ENCODE measurements at places on chromosomes 13 and 19.

- no peak for DNase-seq
These were observed 1783.5 kb downstream of the SLITRK5 start for GRCh38 chr13:89454681-89455080.

DNA sequence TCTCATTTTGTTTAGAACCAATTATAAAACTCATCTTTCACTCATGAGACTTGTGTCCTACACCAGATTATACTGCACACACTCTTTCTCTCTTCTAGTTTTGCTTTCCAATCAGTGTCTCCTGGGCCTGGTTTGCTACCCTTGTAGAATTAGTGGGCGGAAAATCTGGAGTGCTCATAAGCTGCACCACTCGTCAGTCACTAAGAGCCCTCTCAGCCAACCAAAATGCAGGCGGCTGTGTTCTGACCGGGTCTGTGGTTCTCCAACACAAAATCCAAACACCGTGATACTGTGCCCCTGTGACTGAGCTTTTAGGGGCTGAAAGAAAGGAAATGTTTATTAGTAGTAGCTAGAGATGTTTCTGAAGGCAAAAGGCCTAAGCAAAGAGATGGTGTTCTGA is 83.7 kb upstream of the OBI1 start:
- DNase-seq, result no peak

- DNase-seq, result no peak
These were observed at the start of gene KMT2B for GRCh38 chr19:35717665-35718344. Gene KMT2B (plus strand): TSS chr19:35718003. CDS start chr19:35718019, 16 bp downstream.

DNA sequence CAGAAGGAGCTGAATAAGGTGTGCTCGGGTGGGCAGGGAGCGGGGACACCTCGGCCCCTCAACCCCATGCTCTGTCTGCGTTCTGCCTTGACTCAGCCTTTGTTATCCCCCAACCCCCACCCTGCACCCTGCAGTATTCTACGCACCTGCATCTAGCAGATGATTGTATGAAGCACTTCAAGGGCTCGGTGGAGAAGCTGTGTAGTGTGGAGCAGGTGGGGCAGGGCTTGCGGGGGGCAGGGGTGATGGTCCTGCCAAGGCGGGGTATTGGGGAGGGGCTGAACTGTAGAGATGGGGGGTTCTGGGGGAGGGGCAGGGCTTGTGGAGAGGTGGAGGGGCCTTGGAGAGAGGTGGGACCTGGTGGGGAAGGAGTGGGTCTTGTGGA is 6.1 kb downstream of the STXBP2 start:
- DNase-seq, result no peak

- DNase-seq, result no peak
These were observed 112.5 kb downstream of the SOX1 start for GRCh38 chr13:112179421-112179820.

DNA sequence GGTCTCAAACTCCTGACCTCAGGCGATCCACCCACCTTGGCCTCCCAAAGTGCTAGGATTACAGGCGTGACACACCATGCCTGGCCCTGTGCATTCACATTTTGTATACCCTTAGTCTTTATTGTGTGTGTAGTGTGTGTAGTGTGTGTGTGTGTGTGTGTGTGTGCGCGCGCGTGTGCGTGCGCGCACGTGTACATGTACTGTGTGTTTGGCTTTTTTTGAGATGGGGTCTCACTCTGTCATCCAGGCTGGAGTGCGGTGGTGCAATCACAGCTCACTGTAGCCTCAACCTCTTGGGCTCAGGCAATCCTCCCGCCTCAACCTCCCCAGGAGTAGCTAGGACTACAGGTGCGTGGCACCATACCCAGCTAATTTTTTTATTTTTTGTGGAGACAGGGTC is 22.1 kb downstream of the ITM2B start:
- no peak for DNase-seq

DNA sequence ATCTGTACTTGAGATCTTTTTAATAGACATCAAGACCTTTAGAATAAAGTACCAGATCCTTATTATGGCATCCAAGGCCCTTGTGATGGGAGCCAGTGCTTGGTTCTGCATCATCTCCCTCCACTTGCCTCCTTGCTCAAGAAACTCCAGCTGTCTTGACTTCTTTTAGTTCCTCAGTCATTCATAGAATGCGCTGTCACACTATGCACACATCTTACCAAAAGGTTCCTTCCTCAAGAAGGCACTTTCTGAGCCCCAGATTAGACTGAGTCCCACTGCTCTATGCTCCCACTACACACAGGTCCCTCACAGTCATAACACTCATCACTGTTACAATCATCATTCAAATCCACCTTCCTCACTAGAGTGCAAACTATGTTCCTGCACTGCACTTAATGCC is 57.8 kb upstream of the ITM2B start:
- DNase-seq, result no peak

DNA sequence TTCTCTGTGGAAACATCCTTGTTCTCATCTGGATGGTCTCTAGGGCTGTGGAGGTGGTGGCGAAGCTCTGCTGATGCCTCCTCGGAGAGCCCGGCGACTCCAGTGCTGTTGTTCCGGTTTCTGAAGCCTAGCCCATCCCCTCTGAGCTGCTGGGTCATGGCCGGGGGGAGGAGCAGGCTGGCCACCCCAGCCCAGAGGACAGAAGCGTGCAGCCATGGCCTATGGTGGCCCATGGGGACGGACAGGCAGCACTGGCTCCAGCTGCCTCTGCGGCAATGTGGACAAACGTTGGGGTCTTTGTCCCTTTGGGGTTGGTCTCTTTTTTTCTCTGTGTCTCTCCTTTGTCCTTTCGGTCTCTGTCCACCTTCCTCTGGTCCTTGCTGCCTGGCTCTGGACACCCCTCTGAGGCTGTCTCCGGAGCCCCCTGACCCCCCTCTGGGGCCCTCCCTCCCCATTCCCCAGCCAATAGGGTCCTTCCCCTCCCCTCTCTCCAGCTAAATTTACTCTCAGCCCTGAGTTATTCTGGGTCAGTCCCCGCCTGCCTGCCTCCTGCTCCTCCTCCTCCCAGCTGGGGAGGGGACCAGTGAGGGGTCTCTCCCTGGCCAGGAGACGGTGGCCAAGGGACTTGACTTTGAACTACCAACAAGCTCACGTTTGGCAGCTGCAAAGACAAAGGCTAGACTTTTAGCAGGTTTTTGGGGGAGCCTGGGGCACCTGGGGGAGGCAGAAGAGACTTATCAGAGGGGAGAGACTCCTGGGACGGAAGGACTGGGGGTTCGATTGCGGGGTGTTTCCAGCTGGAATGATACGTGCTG is at the start of gene HRC:
Gene HRC (minus strand): TSS at position 392 of the 815 bp plus-strand sequence. CDS start 159 bp downstream, at position 233.
- no peak for DNase-seq

DNA sequence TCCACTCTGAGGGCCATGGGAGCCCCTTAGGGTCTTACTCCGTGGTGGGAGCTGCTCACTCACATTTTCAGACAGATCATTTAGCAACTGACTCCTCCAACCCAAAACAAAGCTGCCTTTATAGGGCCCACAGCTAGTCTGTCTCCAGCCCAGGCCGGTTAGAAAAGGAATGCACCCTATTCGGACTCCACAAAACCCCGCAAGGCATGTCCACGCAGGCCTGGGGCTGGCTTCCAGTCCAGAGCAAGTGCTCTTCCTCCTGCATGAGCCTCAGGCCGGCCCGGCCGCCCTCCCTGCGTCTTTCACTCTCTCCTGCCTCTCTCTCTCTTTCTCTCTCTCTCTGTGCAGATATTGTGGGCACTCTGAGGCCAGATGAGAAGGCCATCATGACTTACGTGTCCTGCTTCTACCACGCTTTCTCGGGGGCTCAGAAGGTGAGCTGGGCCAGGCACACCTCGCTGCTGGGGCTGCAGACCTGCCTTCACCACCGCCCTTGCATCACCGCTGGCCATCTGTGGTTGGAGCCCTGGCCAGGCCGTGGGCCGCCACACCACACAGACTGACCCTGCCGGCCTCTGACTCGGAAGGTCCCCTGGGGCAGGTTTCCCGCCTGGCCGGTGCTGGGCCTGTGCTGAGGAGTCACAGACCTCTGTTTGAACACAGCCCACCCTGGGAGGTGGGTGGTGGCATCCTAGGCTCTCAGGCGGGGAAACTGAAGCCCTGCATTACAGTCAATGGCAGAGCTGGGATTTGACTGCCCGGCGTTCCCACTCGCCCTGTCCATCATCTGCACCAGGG is 33.1 kb downstream of the CAPN12 start:
- DNase-seq, result no peak

DNA sequence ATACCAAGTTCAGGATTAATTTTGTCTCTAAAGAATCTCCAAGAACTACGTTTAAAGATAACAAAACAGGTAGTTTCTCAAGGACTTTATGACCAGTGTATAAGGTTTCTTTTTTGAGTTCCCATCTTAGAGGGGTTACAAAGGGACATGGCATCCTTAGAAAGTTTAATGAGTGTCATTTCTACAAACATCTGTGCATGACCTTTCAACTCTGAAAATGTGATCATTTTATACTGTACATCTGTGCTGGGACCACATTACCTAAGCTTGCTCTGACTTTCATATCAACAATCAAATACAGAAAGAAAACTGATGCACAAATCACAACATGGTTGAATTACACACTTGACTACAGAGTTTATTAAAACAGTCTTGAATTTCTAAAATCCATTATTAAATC is 37.1 kb downstream of the KLF12 start:
- DNase-seq, result no peak

DNA sequence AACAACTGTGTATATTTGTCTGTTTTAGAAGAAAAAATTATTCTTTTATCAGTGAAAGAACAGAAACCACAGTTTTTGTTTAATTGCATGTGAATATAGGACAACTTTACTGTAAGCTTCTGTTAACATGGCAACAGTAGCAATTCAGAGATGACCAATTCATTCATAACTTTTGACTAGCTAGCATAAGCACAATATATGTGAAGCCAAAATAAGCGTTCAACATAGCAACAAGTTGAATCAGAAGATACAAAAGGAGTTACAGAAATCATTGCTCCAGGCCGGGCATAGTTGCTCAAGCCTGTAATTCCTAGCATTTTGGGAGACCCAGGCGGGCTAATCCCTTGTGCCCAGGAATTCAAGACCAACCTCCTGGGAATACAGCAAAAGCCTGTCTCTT is 197.1 kb upstream of the GPC6 start:
- DNase-seq, result no peak

DNA sequence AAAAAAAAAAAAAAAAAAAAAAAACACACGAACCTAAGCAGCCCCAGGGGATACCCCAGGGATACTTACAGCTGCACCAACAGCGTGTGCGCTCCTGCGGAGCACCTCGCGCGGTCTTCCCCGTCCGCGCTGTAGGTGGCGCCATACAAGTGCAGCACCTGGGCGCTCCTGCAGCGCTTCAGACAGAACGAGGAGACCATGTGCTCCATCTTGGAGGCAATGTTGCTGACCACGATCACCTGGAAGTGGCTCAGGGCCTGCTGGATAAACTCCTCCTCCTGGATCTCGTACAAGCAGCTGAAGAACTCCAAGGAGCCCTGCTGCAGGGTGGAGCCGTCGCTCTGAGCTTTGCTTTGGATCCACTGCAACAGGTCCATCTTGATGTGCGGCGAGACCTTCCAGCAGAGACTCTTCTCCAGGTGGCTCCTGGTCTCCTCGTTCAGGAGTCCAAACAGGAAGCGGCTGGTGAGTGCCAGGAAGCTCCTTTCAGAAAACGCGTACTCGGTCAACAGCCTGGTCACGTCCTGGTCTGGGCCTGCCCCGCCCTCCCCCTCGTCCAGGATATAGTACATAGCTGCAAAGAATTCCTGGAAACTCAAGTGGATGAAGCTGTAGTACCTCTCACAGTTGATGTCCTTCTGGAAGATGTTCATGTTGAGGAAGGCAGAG is 14.5 kb downstream of the NLRP12 start:
- no peak for DNase-seq

- no peak for DNase-seq
These were observed 900 bp downstream of the PPP1R13L start for GRCh38 chr19:45403781-45404556.

DNA sequence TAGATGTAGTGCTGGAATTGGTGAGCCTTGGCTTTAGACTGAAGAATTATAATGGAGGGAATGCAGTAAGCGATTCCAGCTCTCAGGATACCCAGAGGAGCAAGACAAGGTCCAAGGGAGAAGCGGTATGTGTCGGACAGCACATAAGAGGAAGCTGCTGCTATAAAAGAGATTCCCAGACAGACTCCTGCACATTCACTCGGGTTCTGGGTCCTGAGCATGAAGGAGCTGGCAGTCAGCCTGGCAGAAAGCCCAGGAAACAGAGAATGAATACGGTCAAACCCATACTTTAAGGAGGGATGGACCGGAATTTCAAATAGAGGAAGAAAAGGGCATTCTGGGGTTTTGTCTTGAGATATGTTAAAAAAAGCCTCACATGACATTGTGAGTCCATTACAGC is 308.3 kb downstream of the DNAJC15 start:
- no peak for DNase-seq

GRCh38 chr13:112103961-112104880 is 37.3 kb downstream of the SOX1 start:
- DNase-seq, result no peak

- DNase-seq, result no peak
These were observed 437 bp downstream of the SUCLA2 start for GRCh38 chr13:48000559-48001113.

- DNase-seq, result no peak
These were observed 10.1 kb downstream of the TMEM143 start for GRCh38 chr19:48353677-48354076.

GRCh38 chr13:98524391-98524790 is 52.5 kb downstream of the STK24 start:
- no peak for DNase-seq

GRCh38 chr19:19823916-19824315 is 2.4 kb upstream of the ZNF506 start:
- DNase-seq, result no peak

DNA sequence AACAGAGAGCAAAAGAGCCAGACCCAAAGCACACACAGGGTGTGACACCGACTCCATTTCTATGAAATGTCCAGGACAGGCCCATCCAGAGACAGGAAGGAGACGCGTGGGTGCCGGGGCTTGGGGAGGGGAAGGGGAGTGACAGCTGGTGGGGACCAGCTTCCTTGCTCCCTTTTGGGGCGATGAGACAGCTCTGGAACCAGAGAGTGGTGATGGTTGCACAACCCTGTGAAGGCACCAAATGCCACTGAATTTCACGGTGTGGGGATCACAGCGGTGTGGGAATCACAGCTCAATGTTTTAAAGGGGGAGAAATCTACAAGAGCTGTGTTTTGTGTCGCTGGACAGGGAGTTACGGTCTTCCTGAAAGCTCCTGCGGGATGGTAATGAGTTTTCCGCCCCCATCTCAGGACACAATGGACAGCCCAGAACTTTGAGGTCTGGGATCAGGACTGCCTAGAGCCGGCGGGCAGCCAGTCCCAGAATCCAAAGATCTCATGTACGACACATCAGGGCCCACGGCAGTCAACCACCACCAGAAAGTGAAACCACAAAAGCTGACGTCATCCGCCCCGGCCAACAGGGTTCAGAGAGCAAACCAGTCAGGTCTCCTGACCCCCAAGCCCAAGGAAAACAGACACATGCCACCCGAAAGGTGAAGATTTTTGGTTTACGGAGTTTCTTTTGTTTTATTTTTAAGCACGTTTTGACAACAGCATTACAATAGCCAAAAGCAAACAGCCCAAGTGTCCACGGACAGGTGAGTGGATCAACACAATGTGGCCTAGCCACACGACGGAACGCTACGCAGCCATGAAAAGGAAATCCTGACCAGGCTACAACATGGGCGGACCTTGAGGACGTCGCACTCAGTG is 7.3 kb downstream of the SGTA start:
- DNase-seq, result peak; percentile 52

- DNase-seq, result no peak
These were observed 81.7 kb upstream of the ARHGEF7 start for GRCh38 chr13:111033172-111034130.

GRCh38 chr19:30217461-30217860 is 154.7 kb upstream of the ZNF536 start:
- DNase-seq, result no peak

- no peak for DNase-seq
These were observed 19.5 kb upstream of the ARL11 start for GRCh38 chr13:49608651-49609331.
